AG04449 (cell line): ENCODE measurements at places on chromosomes 2 and 18.

GRCh38 chr2:210503001-210503623, 26.6 kb upstream of the LANCL1 start:
- DNase-seq, result no peak

GRCh38 chr18:42230636-42231035, 275.6 kb downstream of the PIK3C3 start:
- no peak for DNase-seq

DNA sequence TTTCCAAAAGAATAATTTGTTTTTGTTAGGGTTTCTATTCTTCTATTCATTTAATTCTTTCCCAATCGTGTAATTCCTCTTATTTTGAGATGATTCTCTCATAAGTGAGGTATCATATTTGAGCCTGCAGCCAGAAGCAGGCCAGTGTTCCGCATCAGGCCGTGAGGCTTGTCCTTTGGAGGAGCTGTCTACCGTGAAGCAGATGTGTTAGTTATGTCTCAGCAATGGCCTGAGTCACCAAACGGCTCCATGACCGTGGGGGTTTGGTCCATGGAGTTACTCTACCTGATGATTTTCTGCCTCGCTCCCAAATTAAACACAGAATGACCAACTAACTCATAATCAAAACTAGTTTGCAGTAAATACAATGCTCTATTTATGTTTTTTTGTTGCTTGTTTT, 64.2 kb upstream of the TMEM87B start:
- no peak for DNase-seq

GRCh38 chr2:185472574-185472973, 266.0 kb upstream of the FSIP2 start:
- no peak for DNase-seq

DNA sequence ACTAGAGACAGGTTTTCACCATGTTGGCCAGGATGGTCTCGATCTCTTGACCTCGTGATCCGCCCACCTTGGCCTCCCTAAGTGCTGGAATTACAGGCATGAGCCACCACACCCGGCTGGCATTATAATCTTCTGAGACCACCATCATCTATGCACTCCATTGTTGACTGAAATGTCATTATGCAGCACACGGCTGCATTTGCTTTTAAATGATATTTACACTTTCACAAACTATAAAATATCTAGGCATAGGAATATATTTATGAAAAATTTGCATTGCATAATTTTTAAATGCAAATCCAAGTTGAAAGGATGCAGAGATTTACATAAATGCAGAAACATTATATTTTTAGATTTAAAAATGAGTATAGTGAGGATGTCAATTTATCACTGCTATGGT, 30.0 kb upstream of the ANKRD44 start:
- no peak for DNase-seq

GRCh38 chr18:32380559-32380958, 90.1 kb downstream of the GAREM1 start:
- no peak for DNase-seq

- DNase-seq, result peak; percentile 73
These were observed 19.5 kb downstream of the MYO1B start for GRCh38 chr2:191264647-191265081.

- no peak for DNase-seq
These were observed 20.4 kb upstream of the PAPOLG start for GRCh38 chr2:60735496-60736250.

DNA sequence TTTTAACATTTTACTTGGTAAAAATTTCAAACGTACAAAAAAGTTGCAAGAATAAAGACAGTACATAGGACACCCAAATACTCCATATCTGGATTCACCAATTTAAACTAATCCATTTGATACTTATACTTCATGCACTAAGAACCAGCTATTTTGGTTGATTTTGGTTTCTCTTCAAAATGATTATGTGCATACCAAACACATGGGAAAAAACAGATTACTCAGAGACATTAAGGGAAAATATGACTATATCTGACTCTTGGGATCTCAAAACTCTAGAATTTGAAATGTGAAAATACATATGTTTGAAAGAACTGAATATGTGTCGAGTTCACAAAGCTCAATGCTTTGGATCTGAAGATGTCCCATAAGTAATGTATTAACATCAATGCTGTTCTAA, 15.5 kb upstream of the MALL start:
- DNase-seq, result no peak

DNA sequence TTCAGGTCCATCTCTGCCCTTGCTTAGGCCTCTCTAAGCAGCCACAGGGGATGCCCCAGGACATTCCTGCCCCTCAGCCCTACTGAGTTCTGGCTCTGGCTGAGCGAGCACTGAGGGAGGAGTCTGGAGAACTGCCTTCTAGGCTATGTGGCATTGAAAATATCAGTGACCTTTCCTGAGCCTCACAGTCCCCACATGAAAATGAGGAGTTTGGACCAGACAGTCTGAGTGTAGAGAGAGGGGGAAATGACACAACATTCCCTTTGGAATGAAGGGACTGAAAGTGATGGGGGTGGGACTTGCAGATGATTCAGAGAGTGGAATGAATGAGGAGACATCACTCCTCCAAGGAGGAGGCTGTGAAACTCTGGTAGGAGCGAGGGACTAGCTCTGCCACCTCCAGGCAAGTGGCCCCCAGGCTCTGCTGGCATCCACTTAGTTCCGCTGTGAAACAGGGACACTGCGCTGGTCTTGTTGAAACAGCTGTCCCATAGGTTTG, 8.0 kb downstream of the TNS1 start:
- DNase-seq, result peak; percentile 75

- DNase-seq, result no peak
These were observed 284.1 kb downstream of the PID1 start for GRCh38 chr2:228986961-228987360.

GRCh38 chr2:191749181-191749540, 71.2 kb downstream of the NABP1 start:
- DNase-seq, result no peak

DNA sequence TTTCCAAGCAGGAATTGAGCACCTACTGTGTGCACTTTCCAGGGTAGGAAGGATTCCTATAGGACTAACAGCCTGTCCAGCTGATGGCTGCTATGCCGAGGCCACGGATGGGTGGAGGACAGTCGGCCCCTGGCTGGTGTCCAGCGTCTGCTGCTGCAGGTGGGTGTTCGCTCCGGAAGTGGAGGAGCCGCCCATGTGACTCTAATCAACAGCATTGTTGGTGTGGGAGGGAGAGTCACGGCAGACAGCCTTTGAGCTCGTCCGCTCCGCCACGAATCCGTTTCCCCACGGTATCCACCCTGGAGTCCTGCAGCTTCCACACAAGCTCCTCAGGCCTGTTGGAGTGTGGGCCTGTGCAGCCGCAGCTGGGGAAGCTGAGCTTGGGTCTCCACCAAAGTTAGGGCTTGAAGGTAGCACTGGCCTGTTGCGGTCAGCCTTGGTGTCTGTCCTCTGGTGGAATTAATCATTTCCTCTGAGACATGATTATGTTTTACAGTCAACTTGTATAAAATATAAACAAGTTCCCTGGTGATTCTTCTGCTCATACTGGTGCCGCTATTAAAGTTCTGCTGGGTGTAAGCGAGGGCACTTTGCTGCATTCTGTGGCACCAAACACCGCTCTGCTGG, 185.9 kb upstream of the TPO start:
- no peak for DNase-seq

DNA sequence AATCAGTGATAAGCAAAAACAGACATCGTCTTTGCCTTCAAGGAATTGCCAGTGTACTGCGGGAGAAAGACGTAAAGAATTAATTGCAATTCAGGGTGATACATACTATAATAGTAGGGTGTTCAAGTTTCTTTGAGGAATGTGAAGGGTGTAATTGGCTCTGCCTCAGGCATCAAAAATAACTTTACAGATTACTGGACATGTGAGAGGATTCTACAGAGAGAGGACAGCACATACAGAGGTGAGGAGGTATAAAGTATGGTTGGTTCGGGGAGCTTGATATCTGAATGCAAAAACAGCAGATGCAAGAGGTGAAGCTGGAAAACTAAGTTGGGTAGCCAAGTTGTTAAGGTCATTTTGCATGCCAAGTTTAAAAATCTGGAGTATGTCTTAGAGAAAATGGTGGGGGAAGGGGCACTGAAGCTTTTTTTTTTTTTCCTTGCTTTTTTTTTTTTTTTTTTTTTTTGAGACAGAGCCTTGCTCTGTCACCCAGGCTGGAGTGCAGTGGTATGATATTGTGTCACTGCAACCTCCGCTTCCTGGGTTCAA, 227.5 kb upstream of the FOSL2 start:
- no peak for DNase-seq

GRCh38 chr2:879540-879939, 71.1 kb upstream of the SNTG2 start:
- DNase-seq, result no peak

DNA sequence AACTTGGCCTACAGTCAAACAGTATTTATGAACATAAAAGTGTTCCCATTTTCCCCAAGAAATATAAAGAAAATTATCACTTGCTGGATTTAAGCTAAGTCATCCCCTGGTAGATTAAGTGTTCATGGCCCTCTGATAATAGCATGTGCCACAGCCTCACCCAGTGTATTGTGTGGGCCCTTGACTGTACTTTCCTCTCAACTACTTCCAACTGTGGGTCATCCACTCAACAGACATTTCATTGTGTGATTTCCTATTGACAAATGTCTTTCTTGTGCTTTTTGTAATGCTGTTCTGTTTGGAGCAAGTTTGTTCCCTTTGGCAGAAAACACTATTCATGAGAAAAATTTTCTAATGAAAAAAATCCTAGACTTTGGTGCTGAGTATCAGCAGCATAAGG, 48.4 kb upstream of the TMEM17 start:
- no peak for DNase-seq

DNA sequence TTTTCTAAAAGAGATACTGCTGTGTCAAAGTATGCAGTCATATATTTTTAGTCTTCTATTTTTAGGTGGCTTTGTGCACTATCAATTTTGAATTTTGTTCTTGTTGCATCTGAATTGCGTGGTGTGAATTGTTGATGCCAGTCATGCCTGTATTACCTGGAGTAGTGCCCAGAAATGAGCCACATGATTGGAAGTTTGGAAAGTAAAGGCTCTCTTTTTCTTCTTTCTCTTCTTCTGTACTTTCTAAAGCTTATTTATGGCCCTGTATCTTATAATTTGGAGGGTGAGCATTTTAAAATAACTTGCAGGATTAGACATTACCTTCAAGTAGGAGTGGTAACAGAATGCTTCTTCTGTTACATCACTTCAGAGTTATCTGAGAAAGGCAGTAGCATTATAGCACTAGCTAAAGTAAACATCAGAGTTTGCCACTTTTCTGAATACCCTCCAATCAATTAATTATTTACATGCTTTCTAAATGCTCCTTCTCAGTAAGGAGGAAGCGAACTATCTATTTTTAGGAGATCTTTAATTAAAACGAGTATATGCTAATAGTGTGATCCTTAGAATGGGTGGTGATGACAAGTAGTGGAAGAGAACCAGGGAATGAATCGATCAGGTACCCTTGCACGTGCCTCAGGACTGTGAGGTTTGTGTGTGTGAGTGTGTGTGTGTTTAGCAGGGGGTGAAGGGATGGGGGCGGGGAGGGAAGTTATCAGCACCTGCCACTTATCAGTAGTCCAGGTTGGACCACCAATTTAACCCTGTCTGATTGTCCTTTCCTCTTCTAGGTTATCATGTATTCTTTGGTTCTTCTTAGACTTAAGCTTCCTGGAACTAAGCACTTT, 112.5 kb downstream of the MAP3K20 start:
- DNase-seq, result no peak

- no peak for DNase-seq
These were observed 3.1 kb upstream of the CIB4 start for GRCh38 chr2:26644188-26644835.

DNA sequence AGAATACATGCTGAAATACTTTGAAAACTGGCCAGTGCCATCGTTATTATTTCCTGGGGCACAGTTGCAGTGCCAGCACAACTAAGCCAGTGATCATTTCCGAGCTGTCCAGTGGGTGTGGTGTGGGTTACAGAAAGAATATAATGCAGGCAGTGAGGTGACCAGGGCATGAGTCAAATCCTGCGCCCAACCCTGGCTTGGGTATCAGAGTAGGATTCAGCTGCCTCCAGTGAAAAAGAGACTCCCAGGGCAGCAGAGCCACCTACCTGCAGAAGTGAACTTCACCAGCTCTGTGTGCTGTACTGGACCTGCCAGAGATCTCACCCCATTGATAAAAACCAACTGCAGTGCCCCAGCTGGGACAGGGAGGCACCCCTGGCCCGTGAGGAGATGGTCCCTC, 18.0 kb downstream of the SLC9A2 start:
- no peak for DNase-seq

- DNase-seq, result no peak
These were observed 102.2 kb downstream of the LRRC30 start for GRCh38 chr18:7333025-7333562.

- DNase-seq, result peak; percentile 66
These were observed 44.5 kb upstream of the KCNE4 start for GRCh38 chr2:223007531-223007930.

DNA sequence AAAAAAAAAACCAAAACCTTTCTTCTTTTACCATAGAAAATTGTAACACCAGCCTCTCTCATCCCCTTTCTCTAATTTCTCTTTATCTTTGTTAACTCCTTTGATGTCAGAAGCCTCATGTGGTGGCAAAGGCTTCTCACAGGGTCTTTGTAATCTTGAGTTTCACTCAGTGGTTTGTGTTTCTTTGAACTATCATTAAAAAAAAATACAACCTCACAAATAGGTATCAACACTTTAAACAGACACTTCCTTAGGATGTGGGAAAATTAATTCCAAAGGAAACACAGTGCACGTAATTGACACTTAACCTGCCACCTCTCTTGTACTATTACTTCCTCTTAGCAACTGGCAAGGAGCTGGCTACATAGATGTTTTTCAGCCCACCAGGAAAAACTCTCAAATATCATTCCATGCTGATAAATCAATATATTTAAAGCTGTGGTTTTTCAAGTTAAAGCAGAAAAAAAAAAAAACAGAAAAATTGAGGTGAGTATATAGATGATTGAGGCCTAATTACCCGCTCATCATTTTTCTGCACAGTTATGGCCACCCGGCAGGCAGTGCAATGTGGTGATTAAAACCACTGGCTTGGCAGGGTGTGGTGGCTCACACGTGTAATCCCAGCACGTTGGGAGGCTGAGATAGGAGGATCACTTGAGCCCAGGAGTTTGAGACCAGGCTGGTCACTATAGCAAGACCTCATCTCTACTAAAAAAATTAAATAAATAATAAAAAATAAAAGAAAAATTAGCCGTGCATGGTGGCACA, 193.5 kb downstream of the MYO3B start:
- no peak for DNase-seq

DNA sequence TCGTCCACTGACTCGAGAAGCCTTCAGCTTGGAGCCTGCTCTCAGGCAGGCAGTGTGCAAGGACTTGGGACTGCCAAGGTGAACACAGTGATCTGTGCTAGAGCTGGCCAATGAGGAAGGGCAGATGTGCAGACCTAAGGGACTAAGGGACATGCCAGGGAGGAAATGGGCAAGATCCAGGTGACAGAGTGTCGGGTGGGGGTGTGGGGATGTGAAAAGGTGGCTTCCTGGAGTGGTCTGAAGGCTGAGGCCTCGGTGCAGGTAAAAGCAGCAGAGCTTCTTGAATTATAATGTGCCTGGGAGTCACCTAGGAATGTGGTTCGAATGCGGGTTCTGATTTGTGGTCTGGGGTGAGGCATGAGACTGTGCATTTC, 42.0 kb downstream of the STEAP3 start:
- DNase-seq, result no peak

- DNase-seq, result no peak
These were observed 1589.5 kb upstream of the PIK3C3 start for GRCh38 chr18:40365526-40365925.
